ENCODE measurements at places on chromosomes 7 and 10.

GRCh38 chr7:30201161-30201666 is 66.4 kb downstream of the MTURN start:
- no peak for DNase-seq

- no peak for DNase-seq
Observed at GRCh38 chr10:62183857-62184795, 84.5 kb downstream of the RTKN2 start.

GRCh38 chr7:2468227-2468626 is 8.0 kb downstream of the GRIFIN start:
- no peak for DNase-seq

DNA sequence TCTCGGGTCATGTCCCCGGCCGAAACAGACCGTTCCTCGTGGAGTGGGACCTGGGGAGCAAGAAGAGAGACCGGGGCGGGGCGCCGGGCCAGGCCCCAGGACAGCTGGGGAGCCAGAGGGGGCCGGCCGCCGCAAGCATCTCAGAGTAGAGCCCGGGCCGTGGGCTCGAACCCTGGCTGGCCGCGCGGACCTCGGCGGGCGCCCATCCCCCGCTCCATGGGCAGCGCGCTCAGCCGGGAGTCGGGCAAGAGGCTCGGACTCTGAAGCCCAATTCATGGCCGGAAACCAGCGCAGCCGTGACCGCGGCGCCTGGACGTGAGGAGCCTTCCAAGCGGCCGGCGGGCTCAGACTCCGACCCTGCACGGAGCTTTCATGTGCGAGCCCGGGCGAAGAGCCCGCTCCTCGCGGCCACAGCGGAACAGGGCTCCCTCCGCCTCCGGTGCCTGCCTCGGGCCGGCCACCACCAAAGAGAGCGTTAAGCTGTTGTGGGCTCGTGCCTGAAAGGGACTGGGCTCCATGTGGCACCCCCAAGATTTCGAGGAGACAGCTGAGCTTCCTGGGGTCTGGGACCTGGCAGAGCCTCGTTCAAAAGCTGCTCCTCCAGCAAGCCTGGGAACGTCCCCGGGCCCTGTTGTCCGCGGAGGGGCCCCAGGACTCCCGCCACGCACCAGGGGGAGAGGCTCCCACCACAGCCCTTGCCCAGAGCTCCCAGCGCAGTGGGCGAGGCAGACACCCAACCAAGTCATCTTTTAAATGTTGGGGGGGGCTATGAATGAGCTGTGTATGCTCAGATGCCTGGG is 757 bp upstream of the GRID1 start:
- peak; percentile 64 for DNase-seq

- DNase-seq: peak; percentile 89
Observed at GRCh38 chr7:27143023-27143949, at the start of gene HOXA5. Gene HOXA5, minus strand, starts transcription at chr7:27143681. Its CDS starts 74 bp downstream, at chr7:27143607.

DNA sequence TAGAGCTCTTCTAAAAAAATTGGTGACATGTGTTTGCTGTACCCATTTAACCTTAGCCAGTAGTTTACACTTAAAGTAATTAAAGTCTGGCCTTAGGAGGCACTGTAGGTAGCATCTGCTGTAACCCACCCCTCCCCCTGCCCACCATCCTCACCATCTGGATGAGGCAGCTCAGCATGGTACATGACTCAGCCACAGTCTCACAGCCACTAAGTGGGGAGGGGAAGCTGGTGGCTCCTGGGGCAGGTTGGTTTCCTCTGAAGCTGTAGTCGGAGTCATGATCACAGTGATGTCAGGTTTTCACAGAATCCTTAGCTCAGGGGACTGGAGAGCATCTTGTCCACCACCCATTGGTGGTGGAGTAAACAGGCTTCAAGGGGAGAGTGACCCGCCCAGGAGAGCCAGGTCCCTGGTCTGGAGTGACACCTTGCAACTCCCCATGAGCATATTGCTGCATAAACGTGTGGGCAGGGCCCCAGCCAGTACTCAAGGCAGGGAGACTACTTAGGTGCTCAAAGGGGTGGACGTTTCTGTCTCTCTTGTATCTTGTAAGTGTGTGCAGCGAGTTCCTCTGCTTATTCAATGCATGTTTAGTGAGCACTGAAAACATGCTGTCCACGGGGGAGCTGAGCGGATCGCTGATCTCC is 125.9 kb downstream of the GRK5 start:
- DNase-seq: no peak

All from WTC11 (cell line).